ENCODE measurements at places on chromosomes 4 and X.
A peak's percentile ranks its signal among the peaks of the same experiment; 100 is the strongest.

DNA sequence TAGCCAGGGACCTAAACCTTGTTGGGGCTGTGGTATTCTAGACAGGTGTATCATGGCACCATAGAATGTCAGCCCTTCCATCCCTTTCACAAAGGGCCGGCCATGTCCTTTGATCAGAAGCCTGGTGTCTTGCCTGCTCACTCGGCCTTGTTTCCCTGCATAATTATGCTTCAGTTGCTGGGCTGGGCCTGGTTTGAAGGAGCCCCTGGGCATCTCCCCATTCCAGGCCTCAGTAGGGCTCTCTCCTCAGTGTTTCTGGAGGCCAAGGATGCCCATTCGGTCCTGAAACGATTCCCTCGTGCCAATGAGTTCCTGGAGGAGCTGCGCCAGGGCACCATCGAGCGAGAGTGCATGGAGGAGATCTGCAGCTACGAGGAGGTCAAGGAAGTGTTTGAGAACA, 4.5 kb downstream of the PRRG3 start:
- DNase-seq: no peak

GRCh38 chrX:23820235-23820782, 37.3 kb downstream of the SAT1 start:
- DNase-seq: no peak

DNA sequence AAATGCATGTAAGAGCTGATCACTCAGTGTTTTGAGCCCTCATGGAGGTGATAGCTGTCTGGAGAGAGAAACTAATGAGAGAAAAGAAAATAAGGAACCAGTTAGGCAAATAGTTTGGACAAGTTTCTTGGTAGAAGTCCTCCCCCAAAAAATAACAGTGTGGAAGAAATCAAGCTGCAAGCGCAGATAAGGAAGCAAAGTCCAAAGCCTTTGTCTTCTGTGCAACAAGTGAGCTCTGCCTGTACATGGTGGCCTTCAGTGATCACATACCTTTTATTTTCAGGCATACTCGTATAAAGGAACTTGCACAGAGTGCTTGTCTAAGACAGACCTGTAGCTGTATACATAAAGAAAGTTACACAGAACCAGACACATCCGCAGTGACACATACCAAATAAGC, 2.5 kb upstream of the UGT2A3 start:
- no peak for DNase-seq

GRCh38 chr4:162706051-162706450, 460.6 kb downstream of the NAF1 start:
- DNase-seq: no peak

- DNase-seq: no peak
These were observed 4.0 kb upstream of the ZNF518B start for GRCh38 chr4:10461091-10461849.

DNA sequence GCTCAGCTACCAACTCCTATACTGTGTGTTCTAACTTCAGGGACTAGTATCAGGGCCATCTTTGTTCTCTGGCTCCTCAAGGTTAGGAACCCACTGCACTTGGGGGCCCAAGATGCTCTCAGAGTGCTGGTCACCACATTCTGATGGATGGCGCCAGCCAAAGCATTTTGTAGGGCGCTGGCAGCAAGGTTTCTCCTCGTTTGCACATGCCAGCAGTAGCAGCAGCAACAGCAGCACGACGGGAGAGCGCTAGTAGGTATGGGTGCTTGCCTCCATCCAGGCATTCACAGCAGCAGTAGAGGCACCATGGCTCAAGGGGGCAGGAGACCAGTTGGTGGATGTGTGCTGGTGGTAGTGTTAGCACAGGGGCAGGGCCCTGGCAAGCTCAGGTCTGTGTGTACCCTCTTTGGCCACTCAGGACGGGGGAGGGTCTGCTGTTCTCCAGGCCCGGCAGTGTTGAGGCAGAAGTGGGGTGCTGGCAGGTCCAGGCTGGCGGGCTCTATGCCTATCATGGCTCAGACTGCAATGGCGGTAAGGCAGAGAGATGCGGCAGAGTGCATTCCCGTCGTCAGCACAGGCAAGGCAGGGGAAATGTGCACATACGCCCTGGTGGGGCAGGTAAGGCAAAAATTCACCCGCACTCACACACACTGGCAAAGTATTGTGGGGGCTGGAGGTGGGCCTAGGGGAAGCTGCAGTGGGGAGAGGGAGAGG, 56.6 kb downstream of the SERPINA7 start:
- no peak for DNase-seq

DNA sequence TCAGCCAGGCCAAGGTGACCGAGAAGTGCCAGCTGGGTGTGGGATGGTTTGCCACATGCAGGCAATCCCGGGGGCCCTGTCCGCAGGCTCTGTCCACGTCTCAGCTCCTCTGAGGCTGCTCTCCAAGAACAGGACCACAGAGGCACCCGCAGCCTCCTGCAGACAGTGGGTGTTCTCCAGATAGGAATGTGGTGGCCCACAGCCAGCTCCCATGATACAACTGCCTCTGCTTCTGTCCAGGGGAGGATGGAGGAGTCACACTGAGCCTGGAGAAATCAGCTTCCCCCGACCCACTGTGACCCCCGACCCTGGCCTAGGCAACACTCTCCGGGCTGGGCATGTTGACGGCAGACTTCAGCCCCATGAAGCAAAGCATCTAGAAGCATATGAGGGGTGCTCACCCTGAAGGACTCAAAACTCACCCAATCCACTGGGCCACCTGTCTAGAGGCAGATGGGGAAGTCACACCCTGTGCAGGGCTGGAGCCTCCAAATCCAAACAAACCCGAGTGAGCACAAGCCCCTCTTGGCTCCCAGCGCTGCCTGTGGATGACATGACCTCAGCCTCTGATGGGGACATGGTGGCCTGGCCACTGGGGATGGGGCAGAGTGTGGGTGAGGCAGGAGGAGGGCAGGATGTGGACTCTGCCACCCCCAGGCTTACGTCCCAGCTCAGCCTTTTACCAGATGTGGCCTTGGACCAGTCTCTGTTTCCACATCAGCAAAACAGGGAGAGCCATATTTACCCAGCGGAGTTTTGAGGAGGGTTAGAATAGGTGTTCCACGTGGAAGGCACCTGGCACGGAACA, 102.3 kb downstream of the PSAPL1 start:
- peak; percentile 42 for DNase-seq

DNA sequence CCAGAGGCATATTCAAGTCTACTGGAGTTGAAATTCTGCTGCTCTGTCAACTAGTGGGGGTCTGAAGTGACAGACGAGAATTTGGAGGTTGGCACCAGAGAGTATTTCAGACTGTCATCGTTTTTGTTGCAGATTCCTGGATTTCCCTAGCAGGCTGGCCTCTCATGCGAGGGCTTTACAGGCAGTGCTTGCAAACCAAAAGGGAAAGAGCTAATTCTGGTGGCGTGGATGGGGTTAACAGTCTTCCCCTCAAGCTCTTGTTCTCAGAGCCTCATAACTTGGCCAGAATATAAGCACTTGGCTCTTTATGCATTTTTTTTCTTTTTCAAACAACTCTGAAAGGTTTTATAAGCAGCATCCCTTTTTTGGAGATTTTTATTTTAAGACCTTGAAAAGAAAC, at the start of gene SPARCL1:
TSS of gene SPARCL1 (minus strand) at position 190 of the 400 bp plus-strand sequence. CDS start 29,802 bp downstream, outside the sequence.
- DNase-seq: no peak

DNA sequence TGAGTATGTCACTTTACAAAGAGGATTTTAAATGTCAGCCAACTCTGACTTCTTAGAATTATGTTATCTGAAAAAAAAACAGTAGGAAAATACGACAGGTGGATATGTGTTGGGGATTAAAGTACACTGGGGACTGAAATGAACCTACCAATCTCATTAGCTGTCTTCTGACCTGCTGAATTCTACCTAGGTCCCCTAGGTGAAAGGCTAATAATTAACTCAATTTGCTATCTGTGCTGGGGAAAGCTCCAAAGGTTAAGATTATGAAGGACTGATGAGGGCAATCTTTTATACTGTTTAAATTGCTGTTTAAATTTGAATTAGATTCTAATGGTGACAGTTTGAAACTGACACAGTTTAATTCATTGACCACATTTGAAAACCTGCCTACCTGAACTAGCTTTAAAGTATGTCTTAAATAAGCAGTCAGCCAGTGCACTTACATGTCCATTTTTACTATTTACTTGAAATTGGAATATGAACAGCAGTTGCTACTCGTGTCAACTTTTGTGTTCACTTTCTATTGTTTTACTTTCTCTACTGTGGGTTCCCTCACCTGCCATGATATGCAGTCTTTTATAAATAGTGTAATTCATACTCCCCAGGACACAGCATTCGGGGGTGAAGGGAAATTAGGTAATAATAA, 977.3 kb downstream of the C4orf33 start:
- no peak for DNase-seq

- no peak for DNase-seq
These were observed 22.8 kb downstream of the RPL9 start for GRCh38 chr4:39435659-39436563.

GRCh38 chr4:34309383-34309906, 1934.9 kb downstream of the ARAP2 start:
- no peak for DNase-seq

GRCh38 chrX:9285342-9285771, 179.5 kb upstream of the TBL1X start:
- no peak for DNase-seq

DNA sequence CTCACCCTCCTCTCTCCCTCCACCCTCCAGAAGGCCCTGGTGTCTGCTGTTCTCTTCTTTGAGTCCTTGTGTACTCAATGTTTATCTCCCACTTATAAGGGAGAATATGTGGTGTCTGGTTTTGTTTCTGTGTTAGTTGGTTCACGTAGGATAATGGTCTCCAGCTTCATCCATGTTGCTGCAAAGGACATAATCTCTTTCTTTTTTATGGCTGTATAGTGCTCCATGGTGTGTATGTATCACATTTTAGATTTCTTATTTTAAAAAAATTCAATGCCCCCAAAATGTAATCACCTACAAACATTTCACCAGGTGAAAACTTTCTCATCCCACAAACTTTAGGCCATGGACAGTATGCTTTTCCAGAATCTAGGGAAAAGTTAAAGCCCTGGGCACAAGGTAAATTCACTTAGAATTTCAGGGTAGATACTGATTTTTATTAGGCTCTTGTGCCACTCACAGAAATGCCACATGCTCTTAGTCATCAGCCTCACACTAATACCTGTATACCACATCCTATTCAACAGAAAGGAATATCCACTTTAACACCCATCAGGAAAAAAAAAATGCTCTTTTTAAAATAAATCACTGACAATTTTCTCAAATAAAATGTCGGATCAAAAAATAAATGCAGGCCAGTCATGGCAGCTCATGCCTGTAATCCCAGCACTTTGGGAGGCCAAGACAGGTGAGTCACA, 104.8 kb upstream of the ENPP6 start:
- DNase-seq: no peak
